ENCODE measurements at places on chromosomes 11 and 22. TPM values are rescaled to one million over a fixed set of nuclear protein-coding genes. Genes with fewer than 3 reads are reported as not detected.

The CDCA5 gene
- 92.9 TPM for total RNA-seq

The VPREB1 gene
- not detected for total RNA-seq

The CREB3L1 gene
- total RNA-seq = 35.6 TPM

The RHOG gene
- 156 TPM for total RNA-seq

The DDX25 gene
- 0.15 TPM for total RNA-seq

The OR51S1 gene
- not detected for total RNA-seq

The MMP1 gene
- total RNA-seq = 0.15 TPM

The PLEKHB1 gene
- total RNA-seq = 6.6 TPM

The CAT gene
- 65.9 TPM for total RNA-seq

The PDE2A gene
- 0.74 TPM for total RNA-seq

The NAALADL1 gene
- total RNA-seq = 0.23 TPM

The RIMBP3B gene
- 0.54 TPM for total RNA-seq

The APOBEC3B gene
- total RNA-seq = 15.6 TPM

The LINC01488 gene
- not detected for total RNA-seq
